ENCODE measurements at places on chromosomes 6 and 20.

GRCh38 chr20:31871618-31871954, 1.2 kb downstream of the TTLL9 start:
- no peak for DNase-seq

DNA sequence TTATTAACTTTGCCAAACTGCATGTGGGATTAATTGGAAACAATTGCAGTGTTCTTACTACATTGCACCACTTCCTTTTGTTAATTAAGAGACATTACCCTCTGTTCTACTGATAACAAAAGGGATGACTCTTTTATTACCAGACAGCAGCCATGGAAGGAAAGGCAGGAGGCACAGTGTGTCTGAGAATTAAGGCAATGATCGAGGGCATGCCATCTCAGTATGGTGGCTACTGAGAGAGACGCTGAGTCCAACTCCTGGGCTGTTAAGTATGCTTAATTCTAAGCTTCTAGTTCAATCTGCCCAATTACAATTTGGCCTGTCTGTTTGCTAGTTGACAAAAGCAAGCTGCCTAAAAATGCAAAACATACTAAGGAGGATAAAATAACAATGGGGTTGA, 227.4 kb downstream of the PHACTR1 start:
- DNase-seq: no peak

- no peak for DNase-seq
Observed at GRCh38 chr6:62102387-62102786, 183.6 kb downstream of the KHDRBS2 start.

- DNase-seq: no peak
Observed at GRCh38 chr20:25380945-25381614, 9.6 kb downstream of the ABHD12 start.

DNA sequence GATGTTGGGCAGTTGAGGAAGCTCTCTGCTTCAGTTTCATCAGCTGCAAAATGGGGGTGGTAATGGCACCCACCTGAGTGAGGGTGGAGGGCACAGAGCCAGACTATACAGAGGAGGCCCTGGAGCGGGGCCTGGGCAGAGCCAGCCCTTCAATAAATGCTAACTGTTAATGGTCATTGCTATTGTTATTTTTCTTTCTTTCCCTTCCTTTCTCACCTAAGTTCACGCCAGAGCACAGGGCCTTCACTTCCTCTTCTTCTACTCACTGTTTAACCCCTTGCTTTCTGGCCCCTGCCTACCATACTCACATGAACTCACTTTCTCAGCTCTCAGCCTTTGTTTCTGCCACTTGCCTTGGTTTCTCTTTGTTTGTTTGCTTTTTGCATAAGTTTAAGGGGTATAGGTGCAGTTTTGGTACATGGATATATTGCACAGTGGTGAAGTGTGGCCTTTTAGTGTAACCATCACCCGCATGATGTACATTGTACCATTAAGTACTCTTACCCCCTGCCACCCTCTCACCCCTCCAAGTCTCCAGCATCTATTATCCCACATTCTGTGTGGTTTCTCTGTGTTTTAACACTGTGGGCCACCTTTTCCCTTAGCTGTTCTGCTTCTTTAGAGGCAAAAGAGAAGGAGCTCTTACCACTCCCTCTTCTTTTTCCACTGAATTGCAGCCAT, 7.5 kb upstream of the RREB1 start:
- DNase-seq: peak; percentile 37

GRCh38 chr20:58097943-58098342, 130.5 kb downstream of the ANKRD60 start:
- no peak for DNase-seq

DNA sequence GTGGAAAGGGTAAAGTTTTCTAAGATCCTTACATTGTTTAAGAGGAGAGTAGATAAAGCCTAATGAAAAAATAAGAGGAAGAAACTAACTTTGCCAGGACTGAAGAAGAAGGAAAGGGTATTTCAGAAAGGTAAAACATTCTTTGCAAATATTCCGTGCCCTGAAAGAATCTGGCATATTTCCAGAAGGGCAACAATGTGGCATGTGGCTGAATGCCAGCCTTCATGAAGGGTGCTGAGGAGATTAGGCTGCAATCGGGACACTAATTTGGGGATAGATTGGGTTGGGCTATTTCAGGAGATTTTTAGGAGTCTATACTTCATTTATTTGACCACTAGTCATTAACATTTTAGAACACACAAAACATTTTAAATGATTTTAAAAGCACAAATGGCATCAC, 16.2 kb upstream of the UFL1 start:
- no peak for DNase-seq

- no peak for DNase-seq
Observed at GRCh38 chr20:38728191-38728781, 4.0 kb downstream of the SLC32A1 start.

DNA sequence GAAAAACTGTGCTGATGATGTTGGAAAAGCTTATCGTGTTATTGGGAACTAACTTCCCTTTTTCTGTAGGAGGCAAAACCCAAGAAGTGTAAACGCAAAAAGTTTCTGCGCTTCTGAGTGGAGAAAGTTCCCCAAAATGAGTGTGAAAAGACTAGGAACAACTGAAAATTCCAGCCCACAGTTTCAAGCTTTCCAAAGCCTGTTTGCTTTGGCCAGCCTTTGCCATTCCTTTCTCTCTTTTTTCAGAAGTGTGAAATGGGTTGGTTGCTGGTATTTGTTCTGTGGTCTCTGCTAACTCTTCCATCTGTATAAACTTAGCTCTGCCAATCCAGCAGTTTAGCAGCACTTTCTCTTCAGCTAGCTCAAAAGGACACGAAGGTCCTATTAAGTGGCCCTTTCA, 491.3 kb downstream of the MAFB start:
- no peak for DNase-seq

- peak; percentile 39 for DNase-seq
Observed at GRCh38 chr20:38723848-38724625, at the start of gene SLC32A1. TSS of gene SLC32A1 (plus strand) at chr20:38724486. CDS start at chr20:38724725, 239 bp downstream.

- DNase-seq: no peak
Observed at GRCh38 chr20:16556301-16556700, 16.9 kb downstream of the KIF16B start.

GRCh38 chr6:157343732-157344131, 20.4 kb upstream of the TMEM242 start:
- no peak for DNase-seq

GRCh38 chr20:61950641-61951071, 115.0 kb downstream of the TAF4 start:
- no peak for DNase-seq

- DNase-seq: no peak
Observed at GRCh38 chr6:129812145-129812777, 48.9 kb downstream of the TMEM244 start.

- no peak for DNase-seq
Observed at GRCh38 chr6:36129941-36130666, at the start of gene MAPK13. TSS of gene MAPK13 (plus strand) at chr6:36130513. CDS start at chr6:36130583, 70 bp downstream.

DNA sequence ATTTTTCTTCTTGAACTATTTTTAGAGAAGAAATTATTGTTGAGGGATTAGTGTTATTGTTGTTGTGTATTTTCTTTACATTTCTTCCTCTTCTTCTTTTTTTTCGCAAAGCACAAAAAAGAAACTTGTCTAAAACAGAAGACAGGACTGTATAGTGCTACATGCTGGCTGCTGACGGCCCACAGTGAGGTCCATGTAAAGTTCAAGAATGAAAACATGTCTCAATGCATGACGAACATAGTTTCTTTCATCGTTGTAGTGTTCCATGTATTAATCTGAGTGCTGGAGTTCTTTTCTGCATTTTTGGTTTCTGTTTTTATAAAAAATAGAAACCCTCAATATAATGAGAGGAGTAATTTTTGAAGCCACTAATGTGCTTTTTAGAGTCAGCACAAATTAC, 462.9 kb upstream of the MARCKS start:
- DNase-seq: no peak

DNA sequence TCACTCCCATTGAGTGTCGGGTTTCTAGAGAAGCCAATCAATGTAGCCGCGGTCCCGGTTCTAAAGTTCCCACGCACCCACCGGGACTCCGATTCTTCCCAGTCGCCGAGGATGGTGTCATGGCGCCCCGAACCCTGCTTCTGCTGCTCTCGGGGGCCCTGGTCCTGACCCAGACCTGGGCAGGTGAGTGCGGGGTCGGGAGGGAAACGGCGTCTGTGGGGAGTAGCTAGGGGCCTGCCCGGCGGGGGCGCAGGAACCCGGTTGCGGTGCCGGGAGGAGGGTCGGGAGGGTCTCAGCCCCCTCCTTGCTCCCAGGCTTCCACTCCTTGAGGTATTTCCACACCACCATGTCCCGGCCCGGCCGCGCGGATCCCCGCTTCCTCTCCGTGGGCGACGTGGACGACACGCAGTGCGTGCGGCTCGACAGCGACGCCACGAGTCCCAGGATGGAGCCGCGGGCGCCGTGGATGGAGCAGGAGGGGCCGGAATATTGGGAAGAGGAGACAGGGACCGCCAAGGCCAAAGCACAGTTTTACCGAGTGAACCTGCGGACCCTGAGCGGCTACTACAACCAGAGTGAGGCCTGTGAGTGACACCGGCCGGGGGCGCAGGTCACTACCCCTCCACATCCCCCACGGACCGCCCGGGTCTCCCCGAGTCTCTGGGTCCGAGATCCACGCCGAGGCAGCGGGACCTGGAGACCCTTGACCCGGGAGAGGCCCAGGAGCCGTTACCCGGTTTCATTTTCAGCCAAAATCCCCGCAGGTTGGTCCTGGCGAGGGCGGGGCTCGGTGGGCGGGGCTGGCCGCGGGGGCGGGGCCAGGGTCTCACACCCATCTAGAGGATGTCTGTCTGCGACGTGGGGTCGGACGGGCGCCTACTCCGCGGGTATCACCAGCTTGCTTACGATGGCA, 35.2 kb upstream of the HLA-G start:
- peak; percentile 66 for DNase-seq

All from GM20000 (cell line).